ENCODE measurements at places on chromosomes 13 and 19.

DNA sequence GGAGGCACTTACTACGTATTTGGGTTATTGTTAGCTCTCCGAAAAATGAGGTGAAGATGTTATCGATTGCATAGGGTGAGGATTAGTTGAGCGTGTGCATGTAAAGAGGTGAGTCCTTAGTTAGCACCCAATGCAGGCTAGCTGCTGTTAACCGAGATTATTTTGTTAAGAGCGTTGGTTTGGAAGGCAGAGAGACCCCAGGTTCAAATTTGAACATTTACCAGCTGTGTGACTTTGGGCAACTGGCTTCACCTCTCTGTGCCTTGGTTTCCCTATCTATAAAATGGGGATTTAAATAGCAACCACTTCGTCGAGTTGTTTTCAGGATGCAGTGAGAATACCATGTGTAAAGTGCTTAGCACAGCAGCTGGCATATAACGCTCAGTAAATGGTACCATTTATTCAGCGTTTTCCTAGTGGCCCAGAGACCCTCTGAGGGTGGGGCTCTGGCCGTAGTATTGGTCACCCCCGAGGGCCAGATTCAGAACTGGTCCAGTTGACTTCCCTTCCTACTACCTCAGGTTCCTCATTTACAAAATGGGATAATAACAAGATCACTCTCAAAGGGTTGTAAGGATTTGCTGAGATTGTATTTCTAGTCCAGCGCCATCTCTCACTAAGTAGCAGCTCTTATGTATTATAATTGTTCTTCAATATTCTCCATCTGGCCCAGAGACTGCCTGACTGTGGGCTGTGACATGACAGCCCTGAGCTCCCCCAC lies 887 bp downstream of the SIPA1L3 start:
- DNase-seq, result no peak

DNA sequence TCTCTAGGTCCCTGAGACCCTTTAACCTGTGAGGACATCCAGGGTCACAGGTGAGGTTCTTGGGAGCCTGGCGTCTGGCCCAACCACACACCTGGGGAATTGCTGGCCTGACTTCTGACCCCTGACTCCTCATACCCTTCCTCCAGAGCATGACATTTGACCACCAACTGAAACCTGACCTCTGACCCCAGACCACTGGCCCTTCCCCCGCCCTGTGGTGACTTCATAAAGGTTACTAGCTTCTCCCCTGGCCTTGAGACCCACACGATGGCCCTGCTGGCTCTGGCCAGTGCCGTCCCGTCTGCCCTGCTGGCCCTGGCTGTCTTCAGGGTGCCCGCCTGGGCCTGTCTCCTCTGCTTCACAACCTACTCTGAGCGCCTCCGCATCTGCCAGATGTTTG lies at the start of gene SPACA6:
Gene SPACA6, plus strand, starts transcription at position 71 of the 400 bp plus-strand sequence. Its CDS starts 197 bp downstream, at position 268.
- no peak for DNase-seq

GRCh38 chr19:50897612-50898011 lies 13.6 kb downstream of the KLK4 start:
- no peak for DNase-seq

DNA sequence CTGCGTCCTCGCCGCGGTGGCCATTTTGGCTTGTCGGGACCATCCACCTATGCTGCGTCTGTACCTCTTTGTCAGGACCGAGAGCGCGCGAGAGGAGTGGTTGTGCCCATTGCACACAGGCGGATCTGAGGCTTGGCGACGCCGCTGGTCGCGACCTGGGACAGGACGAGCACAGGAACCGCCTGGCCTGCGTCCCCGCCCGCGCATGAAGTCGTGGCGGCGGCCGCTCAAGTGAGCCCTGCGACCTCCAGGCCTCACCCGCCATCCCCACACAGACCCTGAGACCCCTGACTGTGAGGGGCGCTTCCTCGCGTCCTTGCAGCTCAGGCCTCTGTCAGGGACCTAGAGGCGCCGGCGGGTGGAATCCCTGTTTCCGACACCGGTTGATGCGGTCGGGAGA lies 16.8 kb downstream of the ZNF586 start:
- no peak for DNase-seq

- DNase-seq, result no peak
Measured at GRCh38 chr19:34088292-34088691, 84.0 kb upstream of the LSM14A start.

GRCh38 chr13:81406639-81407292 lies 1065.8 kb upstream of the SPRY2 start:
- DNase-seq, result no peak

- DNase-seq, result no peak
Measured at GRCh38 chr13:23852351-23852750, 36.8 kb downstream of the MIPEP start.

DNA sequence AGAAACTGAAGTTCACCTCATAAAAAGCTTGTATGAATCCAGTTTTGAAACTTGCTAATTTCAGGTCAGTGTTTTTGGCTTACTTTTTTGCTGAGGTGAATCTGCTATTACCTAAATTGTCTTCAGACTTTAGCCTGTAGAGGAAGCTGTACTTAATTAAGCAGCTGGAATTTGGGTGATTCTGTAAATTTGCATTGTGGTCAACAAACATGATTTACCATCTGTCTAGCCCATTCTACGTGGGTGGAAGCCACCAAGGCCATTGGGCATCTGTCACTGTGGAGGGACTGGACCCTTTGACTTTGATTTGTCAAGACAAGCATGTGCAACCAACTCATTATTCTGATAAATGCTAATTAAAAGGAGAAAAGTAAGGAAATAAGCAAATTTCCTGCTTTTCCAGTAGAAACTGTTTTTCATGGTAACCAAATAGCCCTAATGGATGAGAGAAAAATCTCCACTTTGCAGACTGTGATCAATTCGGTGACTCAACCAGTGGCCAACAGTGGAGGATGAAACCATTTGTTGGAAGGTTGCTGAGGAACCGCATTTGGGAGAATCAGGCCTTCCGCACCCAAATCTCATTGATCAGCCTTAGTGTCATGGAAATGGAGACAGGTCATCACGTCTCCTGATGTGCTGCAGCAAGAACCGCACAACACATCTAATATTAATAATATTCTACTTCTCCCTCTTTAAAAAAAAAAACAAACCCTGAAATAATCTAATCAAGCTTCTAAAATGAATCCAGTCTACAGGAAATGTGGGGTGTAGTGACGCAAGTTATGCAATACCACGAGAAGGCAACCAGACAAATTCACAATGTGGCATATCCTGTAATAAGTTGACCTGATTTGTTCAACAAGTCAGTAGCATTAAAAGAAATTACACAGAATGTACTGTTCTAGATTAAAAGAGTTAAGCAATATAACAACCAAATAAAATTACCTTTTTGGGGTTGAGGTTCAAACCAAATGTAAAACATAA lies 54.3 kb downstream of the GARRE1 start:
- peak; percentile 72 for DNase-seq

- DNase-seq, result no peak
Measured at GRCh38 chr19:31451686-31452330, 102.6 kb upstream of the TSHZ3 start.

All from stimulated activated naive CD4-positive, alpha-beta T cell (primary cell).